Activated CD8-positive, alpha-beta memory T cell treated with anti-CD3 and anti-CD28 coated beads for 24 hours (primary cell): ENCODE measurements at places on chromosomes 2 and 18.

DNA sequence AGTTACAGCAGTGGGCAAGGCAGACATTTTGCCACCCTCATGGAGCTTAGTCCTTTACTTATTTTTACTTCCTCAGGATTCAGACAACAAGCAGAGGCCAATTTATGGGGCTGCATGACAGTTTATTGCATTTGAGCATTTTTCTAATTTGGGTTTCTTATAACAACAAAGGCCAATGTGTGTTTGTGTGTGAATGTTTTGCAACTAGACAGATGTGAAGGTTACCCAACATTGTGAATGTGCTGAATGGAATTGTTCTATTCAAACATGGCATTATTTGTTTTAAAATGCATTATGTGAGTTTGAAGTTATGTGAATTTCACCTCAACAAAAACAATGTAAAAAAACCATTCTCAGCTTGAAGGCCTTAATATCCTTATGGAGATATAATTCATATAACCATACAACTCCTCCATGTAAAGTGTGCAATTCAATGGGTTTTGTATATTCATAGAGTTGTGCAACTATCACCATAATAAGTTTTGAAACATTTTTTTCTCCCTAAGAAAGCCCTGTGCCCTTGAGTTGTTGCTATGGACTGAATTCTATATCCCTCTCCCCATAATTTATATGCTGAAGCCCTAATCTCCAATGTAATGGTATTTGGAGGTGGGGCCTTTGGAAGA is 57.3 kb downstream of the CCDC195 start:
- DNase-seq = no peak

GRCh38 chr2:196437626-196438025 is 201.9 kb upstream of the CCDC150 start:
- no peak for DNase-seq

- DNase-seq = no peak
Observed at GRCh38 chr2:226618875-226619605, 180.6 kb downstream of the IRS1 start.

DNA sequence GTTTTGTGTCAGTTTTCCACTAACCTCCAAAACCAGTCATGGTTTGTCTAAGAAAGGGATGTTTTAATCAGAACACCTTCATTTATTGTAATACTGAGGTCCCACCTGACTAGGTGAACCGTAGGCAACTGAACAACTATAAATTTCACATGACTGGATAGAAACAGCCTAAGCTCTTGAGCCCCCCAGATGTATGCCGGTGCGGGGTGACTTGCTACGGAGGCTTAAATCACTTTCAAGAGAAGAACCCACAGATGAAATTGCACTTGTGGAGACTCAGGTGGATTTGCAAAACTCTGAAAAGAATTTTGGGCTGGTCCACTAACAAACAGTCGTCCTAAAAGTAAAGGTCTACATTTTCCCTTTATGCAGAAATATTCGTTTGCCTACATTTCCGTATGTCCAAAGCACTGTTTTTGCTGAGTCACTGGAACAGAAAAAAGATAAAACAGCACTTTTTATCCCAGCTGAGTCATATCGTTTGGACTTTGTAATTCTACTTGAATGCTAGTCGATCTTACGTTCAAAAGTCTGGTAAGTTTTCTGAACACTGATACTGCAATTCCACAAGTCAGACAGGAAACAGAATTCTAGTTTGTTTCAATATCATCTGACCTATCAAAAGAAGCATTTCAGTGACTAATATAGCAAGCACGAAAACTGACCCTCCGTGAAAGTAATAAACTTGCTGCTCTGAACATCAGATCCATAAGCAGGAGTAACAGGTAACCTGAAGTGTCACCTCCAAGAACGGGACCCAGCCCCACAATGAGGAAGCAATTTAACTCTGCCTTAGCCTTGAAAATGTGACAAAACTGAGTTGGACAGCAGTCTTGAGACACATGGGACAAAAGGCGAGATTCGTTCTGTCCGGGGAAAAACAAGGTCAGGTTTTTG is 18.1 kb downstream of the ZNF516 start:
- DNase-seq = no peak

DNA sequence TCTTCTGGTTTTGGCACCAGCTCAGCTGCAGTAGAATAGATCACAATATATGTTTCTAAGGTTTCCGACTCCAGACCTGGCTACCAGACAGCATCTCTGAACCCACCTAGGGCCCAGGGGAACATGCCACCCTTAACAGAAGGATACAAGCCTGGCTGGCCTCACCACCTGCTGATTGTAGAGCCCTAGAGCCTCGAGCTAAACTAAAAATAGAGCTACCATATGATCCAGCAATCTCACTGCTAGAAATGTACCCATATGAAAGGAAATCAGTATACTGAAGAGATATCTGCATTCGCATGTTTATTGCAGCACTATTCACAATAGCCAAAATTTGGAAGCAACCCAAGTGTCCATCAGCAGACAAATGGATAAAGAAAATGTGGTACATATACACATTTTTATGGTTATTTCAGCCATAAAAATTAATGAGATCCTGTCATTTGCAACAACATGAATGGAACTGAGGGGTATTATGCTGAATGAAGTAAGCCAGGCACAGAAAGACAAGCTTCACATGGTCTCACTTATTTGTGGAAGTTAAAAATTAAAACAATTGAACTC is 242.4 kb upstream of the SLC39A10 start:
- DNase-seq = no peak

- DNase-seq = no peak
Observed at GRCh38 chr2:207202645-207203044, 36.9 kb upstream of the KLF7 start.

- no peak for DNase-seq
Observed at GRCh38 chr2:240721596-240722180, 30.0 kb downstream of the AQP12A start.

DNA sequence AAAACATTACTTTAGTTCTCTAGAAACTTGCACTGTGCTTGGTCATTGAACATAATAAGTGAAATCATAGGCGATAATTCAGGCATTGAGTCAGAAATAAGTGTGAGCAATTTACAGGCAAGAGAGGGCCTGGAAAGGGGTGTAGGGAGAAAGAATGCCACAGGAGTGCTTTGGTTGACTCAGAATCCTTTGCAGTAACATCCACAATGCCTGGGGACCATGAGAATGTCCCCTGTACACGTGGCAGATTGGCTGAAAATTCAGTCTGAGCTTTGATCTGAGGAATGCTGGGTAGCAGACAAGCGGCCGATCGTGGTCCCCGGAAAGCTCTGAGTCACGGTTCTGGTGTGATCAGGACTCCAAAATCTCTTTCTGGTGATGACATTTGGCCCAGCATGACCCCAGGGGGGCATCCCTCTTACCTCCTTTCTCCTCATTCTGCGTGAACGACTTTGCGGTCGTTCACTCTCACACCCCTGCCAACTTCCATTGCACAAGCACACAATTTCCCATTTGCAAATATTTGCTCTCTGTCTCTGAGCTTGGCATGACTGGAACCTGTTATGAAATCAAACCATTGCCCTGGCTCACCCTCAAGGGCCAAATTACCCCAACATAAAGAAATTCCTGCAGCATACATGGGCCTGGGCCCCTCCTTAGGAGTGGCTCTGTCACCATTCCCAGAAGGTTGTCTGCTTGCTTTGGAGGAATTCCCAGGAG is 305.0 kb upstream of the EPAS1 start:
- DNase-seq = no peak

DNA sequence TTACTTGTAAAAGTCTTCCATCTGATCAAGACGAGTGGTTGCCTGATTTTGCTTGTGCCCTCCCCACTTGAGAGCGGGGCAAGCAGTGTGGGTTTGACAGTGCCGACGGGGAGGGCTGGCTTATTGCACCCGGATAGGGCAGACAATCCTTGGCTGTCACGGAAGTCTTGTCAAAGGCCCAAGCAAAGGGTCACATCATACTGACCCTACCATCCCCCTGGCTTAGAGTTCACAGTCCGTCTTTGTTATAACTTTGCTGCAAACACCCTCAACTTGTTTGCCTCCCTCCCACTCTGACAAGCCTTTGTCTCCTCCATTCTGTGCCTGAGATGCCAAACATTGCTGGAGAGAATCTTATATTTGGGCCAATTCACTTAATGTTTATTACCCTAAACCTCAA is 165.9 kb upstream of the MSH6 start:
- no peak for DNase-seq

DNA sequence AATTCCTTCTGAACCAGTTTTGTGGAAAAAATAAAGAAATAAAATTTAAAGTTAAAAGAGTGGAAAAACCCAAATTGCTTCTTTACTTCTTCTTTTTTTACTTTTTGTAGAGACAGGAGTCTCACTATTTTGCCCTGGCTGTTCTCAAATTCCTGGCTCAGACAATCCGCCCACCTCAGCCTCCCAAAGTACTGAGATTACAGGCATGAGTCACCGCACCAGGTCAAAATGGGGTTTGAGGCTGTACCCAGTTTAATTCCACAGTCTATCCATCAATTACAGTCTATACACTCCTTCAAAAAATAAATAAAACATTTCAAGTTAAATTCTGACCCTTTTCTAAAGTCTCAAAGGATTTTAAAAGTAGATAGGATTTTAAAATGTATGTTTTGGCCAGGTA is 120.3 kb downstream of the FAM161A start:
- no peak for DNase-seq

- DNase-seq = no peak
Observed at GRCh38 chr2:91839904-91840868, 3031.0 kb upstream of the TEKT4 start.

- DNase-seq = no peak
Observed at GRCh38 chr2:201880579-201880978, 74.2 kb downstream of the CDK15 start.

DNA sequence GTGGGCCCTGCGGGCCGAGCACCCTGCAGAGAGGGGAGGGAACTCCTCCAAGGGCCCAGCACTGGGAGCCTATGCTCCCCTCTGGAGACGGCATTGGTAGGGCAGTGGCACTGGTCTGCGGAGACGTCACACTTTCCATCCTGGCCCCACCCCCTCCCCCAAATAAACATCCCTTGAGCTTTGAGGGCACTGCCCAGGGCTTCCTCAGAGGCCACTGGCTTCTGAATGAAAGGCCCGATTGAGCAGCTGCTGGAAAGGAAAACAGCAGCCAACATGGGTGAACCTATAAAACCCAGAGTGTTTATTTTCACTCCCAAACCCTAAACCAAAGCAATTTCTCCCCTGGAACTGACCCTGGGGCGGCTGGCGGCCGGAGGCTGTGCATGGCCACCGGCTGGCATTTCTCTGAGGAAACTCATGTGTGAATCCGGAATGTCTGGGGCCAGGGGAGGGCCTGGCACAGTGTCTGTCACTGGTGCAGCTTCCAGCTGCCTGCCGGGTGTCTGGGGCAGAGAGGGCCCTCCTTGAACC is 138.9 kb downstream of the DYSF start:
- DNase-seq = no peak

DNA sequence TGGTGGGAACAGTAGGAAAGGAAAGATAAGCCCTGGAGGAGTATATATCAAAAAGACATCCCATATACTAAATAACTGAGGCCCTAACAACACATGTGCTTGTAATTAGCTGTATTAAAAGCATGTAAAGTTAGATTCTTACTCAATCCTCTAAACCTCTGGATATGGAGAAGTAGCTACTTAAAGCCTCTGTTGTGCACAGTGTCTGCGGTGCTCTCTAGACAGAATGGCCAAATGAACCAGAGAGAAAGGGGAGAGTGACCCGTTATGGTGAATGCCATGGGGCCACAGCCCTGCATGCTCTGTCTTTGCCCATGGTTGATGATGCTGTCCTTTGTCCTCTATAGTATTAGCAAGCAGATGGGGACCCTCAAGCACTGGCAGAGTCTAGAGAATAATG is 104.4 kb upstream of the SLC8A1 start:
- DNase-seq = no peak

- DNase-seq = no peak
Observed at GRCh38 chr2:219073413-219074129, 12.8 kb upstream of the IHH start.

DNA sequence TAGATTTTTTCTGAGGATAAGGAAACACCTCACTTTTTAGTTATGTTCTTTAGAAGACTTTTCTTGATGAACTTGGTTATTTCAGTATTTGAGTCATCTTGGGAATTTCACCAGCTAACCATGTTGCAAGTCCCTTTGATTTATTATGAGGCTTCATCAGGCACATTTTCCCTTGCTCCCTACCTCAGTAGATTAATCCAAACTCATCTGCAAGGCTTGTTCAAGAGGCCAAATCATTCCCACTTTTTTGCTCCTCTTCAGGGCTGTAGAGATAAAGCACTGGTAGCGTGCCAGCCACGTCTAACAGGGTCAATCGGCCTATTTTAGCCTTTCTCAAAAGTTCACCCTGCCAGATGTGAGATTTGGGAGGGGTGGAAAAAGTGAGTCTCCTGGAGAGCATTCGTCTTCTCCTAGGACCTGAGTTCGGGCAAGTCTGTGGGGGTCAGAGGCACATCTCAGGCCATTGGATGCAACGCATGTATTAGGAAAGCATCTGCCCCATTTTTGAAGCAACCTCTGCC is 120.3 kb downstream of the RDH14 start:
- DNase-seq = no peak

DNA sequence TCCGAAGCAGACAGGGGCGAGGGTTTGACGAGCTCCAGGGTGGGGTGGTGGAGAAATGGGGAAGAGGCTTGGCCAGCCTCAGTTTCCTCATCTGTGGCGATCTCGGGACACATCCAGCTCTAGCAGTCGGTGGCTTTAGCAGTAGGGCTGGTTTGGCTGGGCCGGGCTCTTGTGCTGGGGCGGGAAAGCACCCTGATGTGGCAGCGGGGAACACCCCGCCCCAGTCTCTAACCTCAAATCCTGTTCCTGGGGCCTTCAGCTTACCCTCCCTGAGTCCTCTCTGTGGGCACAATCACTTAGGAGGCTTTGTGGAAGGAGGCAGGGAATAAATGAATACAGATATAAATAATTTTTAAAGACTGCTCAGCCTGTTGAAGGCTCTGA is 26.5 kb upstream of the MCFD2 start:
- DNase-seq = peak; percentile 87

GRCh38 chr2:174660984-174661675 is 63.5 kb upstream of the WIPF1 start:
- no peak for DNase-seq

- no peak for DNase-seq
Observed at GRCh38 chr18:29326214-29326613, 1149.3 kb upstream of the CDH2 start.

GRCh38 chr2:157220502-157220901 is 37.0 kb upstream of the GALNT5 start:
- DNase-seq = no peak

GRCh38 chr2:1557467-1557820 is 144.2 kb downstream of the TPO start:
- no peak for DNase-seq

- DNase-seq = no peak
Observed at GRCh38 chr2:226183550-226183949, 616.1 kb downstream of the IRS1 start.

DNA sequence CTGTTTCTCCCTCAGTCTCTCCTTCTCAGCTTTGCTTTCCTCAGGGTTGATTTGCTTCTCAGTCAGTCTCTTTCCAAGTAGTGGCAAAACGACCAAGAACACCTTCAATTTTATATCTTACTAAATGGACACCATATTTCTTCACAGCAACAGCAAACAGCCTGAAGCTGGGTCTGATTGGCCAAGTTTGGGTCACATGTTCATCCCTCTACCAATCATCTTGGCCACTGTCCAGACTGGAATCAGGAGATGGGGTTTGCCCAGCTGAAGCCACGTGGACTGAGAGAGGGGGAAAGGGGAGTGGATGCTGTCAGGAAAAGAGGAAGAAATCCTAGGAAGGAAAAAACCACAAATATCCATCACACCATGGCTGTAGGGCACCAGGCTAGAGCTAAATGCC is 42.0 kb upstream of the ACMSD start:
- DNase-seq = no peak
